ENCODE measurements at places on chromosomes 7 and 10.

GRCh38 chr7:31408140-31408729 is 67.7 kb upstream of the NEUROD6 start:
- DNase-seq = no peak

- DNase-seq = no peak
Measured at GRCh38 chr7:55509322-55509721, 63.0 kb downstream of the VOPP1 start.

- DNase-seq = no peak
Measured at GRCh38 chr10:15725603-15726002, 5.9 kb upstream of the ITGA8 start.

DNA sequence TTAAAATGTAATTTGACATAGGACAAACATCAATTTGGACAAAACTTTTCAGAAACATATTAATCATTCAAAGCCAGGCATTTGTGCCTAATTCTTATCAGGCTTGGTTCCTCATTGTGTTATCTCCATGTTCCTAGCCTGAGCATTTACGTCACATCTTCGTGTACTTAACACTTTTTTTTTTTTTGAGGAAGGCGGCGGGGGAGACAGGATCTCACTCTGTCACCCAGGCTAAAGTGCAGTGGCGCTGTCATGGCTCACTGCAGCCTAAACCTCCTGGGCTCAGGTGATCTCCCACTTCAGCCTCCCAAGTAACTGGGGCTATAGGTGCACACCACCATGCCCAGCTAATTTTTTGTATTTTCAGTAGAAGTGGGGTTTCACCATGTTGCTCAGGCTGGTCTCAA is 19.8 kb downstream of the HNRNPA2B1 start:
- DNase-seq = no peak

GRCh38 chr10:28367929-28368484 is 65.1 kb upstream of the MPP7 start:
- no peak for DNase-seq

GRCh38 chr10:127759276-127759675 is 22.3 kb downstream of the FOXI2 start:
- DNase-seq = no peak

GRCh38 chr7:47739301-47739875 is 157.5 kb upstream of the TNS3 start:
- DNase-seq = no peak

DNA sequence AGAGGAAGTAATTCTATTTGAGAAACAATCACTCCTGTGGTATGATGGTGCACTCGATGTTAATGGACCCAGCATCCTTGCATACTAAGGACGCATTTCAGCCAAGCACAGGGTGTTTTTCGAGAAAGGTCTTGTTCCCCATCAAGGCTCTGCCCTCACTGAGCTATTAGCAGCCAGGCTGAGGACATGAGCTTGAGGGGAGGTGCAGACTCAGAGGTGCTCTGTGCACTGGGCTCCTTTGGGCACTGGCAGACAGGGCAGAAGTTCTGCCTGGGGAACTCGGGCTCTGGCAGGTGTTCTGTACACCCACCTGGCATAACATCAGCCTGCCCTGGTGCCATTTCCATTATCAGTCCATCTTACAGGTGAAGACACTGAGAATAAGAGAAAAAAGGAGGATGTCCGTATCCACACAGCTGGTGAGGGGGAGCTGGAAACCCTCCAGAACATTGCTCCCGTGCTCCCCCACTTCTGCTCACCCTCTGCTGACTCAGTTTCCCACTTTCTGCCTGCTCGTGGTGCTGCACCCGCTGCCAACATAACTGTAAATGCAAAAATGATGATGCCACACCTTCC is 92.7 kb upstream of the RET start:
- no peak for DNase-seq

DNA sequence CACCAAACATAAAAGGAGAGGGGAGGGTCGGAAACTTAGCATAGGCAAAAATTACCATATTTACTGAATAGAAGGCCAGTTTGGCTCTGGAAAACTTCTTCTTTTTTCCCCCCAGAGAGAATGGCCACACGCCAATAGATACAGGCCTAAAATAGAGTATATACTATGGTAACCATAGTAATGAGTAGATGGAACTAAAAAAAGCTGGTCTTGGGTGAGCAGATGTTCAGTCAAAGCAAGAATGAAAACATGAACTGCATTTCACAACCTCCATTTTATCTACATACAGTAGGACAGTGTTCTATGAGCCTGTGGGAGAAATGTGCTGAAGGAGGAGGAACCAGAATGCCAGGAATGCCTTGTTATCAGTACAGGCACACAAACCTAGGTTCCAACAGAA is 141.7 kb upstream of the SEMA3A start:
- DNase-seq = no peak
